CD4-positive, alpha-beta T cell treated with Interleukin-12 subunit alpha and Interleukin-12 subunit beta, for 1 hour (primary cell): ENCODE measurements at places on chromosomes 12 and 14.

GRCh38 chr14:94175011-94175745, 1.1 kb downstream of the PPP4R4 start:
- DNase-seq, result no peak

GRCh38 chr12:114399664-114400211, 6.2 kb downstream of the TBX5 start:
- no peak for DNase-seq

DNA sequence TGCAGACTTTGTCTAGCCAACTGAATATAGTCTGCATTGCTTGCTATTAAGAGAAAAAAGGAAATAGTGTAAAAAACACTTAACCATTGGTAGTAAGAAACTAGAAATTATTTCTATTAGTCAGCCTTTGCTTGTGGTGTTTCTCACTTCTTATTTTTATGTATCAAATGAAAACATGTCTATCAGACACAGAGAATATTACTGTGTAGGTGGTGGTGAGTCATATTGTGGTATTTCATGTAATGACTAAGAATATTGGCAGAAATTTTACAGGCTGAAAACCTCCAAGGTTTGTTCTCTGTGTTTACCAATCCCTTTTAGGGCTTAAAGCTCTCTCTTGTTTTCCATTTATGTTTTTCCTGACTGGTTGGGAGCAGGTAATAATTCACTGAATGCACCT, 87.2 kb downstream of the DAAM1 start:
- DNase-seq, result no peak

DNA sequence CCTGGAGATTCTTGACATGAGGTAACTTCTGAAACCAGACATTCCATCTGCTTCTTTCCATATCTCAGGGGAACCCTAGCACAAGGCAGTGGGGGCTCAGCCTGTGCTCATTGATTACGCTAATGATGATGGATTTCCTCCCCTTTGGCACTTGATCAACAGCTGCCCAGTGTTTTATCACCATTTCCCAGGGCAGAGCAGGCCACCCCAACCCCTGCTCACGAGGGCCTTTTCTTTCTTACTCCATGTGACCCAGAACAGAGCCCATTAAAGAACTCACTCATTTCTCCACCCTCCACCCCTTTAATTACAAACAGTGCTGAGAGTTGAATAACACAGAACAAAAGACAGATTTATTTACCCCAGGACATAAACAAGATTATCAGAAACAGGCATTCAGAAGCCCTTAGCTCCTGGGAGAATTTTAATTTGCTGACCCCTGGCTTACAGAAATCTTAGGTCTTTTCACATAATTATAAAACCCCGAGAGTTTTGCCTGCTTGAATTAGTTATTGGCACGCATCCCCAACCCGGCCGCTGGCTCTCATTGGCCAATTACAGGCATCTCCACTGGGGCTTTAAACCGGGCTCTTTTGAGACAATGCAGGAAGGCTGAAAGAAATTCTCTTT, 32.0 kb upstream of the CCDC60 start:
- no peak for DNase-seq

DNA sequence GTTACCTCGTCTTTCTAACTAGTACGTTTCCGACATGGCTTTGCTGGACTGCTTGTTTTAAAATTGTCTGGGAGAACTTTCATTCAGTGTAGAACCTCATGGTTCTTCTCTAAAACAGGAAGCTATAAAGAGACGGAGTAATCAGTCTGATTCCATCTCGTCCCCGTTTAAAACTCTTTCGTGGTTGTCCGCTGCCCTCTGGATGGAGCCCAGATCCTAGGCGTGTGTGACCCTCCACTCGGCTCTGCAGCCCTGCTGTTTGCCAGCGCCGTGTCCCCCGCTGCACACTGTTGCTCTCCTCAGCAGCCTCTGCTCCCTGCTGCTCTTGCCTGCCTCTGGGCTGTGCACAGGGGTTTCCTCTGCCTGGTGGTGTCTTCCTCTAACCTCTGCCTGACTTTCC, 50.2 kb downstream of the SLC8B1 start:
- DNase-seq, result no peak
